HEK293T (cell line): ENCODE measurements at places on chromosomes 5 and 9.
A peak's percentile ranks its signal among the peaks of the same experiment; 100 is the strongest.

- no peak for DNase-seq
These were observed 7.3 kb upstream of the FGF18 start for GRCh38 chr5:171412186-171412585.

- peak; percentile 24 for DNase-seq
These were observed 29.5 kb downstream of the TGFBI start for GRCh38 chr5:136058039-136058971.

DNA sequence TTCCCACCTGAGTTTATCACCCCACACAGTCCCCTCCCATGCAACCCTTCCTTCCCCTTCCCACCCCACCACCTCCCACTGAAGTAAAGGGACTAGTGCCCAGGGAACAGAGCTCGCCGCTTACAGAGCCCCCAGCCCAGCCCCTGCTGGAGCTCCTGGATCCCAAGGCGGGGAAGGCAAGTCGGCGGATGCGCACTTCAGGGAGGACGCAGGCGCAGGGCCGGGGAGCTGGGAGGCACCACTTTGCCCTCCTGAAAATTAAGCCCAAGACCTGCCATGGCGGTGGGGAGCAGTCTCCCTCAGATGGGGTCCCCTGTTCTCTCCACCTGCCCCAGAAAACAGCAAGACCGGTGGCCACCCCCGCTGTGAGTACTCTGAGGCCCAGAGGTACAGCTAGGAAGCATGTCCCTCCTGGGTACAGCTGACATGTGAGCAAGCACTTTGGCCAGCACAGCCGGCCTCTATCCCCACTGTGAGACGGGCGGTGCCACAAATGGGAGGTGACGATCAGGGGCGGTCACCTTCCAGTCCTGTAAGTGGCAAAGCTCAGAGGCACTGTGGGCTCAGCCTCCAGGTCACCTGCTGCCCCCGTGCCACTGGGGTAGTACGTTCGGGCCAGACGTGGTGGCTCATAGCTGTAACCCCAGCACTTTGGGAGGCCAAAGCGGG is 45.9 kb downstream of the COL23A1 start:
- DNase-seq, result no peak

GRCh38 chr9:69964446-69964845 is 79.2 kb upstream of the MAMDC2 start:
- no peak for DNase-seq

DNA sequence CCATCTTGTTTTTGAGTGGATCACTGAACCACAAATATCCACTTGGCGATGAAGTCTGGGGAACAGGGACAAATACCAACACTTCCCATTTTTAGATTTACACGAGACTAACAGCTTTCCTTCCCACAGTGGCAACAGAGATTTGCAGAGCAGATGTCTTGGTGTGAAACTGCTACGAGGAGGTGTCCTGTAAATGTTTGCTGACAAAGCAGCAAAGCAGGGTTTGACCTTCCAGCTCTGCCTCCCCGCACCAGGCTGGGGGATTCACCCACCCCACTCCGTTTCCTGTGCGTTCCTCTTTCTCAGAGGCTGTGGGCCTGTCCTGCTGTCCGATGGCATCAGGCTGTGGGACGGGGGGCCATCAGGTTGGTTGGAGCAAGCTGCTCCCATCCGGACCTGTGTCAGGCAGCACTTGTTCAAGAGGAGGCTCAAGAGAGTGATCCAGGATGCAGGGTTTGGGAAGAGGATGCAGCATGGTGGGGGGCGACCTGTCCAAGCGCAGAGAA is 693 bp upstream of the RGS3 start:
- DNase-seq, result no peak

DNA sequence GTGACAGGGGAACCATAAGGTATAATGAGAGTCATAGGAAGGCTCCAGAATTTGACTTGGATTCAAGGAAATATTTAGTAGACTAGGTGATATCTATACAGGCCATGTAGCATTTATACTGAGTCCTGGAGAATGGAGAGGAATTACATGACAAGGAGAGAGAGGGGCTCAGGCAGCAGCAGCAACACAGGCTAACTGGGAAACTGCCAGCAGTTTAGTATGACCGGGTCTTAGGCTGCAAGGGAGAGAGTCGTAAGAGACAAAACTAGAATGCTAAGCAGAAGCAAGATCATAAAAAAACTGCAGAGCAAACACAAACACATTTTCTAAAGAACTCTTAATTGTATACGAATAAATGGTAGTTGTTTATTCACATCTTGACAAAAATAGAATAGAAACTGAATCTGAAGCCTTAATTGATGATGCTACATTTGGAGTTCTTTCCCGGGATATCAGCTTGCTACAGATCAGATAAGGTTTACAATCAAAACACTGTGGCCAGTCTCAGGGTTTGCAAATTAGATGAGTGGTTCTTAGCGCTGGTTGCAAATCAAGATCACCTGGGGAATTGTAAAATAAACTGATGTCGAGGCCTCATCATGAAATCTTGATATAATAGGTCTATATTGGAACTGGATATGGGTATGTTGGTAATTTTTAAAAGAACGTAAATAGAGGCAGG is 480.0 kb upstream of the C9orf72 start:
- DNase-seq, result no peak

- DNase-seq, result no peak
These were observed 2.0 kb downstream of the EIF4EBP3 start for GRCh38 chr5:140549237-140550144.

GRCh38 chr5:149264439-149265067 is 7.1 kb upstream of the AFAP1L1 start:
- peak; percentile 39 for DNase-seq

- DNase-seq, result no peak
These were observed 198.9 kb downstream of the NXNL2 start for GRCh38 chr9:88733651-88734421.

GRCh38 chr9:110033869-110034268 is 174.1 kb downstream of the C9orf152 start:
- no peak for DNase-seq

DNA sequence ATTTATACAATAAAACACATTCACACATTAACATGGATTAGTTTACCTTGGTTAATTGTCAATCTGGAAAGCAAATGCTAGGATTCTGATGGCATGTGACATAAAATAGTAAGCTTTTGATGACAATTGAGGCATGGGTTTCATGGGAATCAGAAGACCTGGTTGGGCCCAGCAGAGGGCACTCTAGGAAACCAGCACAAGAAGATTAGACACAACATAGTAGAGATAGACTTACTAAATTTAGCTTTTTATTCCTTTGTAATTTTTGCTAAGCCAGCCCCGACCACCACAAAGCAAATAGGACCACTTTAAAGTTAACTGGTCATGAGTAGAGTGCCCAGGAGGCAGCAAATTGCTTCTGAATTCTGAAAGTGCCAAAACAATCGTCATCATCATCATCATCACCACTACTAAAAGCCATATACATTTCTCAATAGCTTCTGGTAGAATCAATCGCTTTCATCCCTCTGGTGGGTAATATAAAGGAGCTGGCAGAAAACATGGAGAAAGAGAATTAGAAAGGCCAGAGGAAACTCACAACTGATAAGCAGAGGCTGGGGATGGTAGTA is 163.2 kb downstream of the ARRDC3 start:
- peak; percentile 28 for DNase-seq

DNA sequence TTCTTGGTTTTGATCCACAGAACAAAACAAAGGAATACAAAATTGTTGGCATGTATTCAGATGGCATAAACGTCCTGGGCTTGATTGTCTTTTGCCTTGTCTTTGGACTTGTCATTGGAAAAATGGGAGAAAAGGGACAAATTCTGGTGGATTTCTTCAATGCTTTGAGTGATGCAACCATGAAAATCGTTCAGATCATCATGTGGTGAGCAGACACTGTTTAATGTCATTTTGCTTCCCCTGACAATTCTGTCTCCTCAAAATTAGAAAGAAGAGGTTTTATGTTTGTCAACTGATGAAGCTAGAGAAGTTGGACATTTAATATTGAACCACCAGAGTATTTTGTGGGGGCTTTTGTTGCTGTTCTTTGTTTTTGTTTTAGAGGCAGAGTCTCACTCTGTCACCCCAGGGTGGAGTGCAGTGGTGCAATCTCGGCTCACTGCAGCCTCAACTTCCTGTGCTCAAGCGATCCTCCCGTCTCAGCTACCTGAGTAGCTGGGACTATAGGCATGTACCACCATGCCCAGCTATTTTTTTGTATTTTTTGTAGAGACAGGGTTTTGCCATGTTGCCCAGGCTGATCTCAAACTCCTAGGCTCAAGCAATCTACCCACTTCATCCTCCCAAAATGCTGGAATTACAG is 82.0 kb downstream of the SLC1A1 start:
- DNase-seq, result no peak

GRCh38 chr9:107684224-107684623 is 194.7 kb upstream of the KLF4 start:
- no peak for DNase-seq

GRCh38 chr5:173327084-173327947 is 898 bp downstream of the STC2 start:
- peak; percentile 39 for DNase-seq

- peak; percentile 86 for DNase-seq
These were observed at the start of gene CCDC112 for GRCh38 chr5:115296124-115297022. Gene CCDC112, minus strand, starts transcription at chr5:115296654. Its CDS starts 111 bp downstream, at chr5:115296543.

DNA sequence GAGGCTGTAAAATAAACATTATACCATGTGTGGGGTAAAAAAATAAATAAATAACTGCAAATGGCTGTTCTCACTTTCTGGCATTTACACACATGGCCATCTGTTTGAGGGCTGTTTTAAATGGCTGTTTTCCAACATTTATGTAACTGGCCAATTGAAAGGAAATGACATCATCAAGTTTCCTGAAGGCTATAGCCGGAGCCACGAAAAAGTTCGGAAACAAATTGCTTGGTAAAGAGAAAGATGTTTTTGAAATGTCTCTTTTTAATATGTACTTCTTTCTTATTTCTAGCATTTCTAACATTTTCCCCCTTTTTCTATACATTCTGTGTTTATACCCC is 95.4 kb upstream of the DAB2 start:
- DNase-seq, result no peak

GRCh38 chr9:134099123-134099761 is 31.4 kb upstream of the BRD3 start:
- peak; percentile 69 for DNase-seq

- no peak for DNase-seq
These were observed 55.8 kb upstream of the ACTBL2 start for GRCh38 chr5:57538341-57538955.

DNA sequence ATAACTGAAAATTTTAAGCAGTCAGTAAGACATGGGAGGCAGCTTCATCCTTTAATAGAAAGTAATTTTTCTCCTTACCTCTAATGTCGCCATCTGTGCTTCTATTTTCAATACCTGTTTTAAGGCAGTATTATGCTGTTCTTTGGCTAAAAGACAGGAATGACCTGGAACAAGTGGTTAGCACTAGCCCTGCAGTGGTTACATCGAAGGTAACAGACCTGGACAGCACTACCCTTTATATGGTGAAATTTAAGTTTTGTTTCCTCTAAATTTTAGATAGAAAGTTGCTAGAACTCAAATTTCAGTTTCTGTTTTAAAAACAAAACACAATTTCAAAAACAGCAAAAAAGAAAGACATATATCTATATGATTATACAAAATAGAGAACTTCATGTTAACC is 534.1 kb upstream of the CDH6 start:
- DNase-seq, result no peak

- DNase-seq, result no peak
These were observed 51.2 kb upstream of the PALM2AKAP2 start for GRCh38 chr9:109728686-109729300.

DNA sequence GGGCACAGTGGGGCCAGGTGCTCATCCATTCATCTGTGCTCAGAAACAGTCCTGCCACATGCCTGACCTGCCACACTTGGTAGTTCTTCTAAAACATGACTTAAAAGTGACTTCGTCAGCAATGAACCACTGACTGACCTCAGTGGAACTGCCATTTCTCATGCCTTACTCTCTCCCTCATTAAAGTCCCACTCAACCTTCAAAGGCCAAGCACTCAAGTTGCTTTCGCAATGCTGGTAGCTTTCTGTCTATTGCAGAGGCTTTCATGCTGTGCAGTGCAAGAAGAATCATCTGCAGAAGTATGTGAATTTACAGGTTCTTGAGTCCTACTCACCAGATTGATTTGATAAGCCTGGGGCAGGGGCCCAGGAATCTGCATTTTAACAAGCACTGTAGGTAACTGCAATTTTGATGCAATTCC is 23.9 kb downstream of the B4GALT1 start:
- DNase-seq, result no peak

DNA sequence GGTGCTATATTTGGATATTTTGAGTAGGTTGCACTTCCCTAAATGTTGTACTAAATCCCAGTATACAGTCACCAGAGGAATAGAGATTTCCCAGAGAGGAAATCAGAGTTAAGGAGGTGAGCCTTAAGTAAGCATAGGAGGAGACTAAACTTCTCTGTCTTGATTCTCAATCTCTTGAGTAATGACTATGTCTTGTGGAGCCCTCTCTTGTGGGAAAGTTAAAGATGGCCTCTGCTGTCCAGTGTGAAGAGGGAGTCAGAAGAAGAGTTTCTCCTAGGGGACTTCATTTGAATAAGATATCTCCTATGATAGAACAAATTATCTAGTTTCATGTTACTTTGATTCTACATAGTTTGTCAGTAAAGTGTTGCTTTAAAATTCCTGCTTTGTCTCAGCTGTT is 502.5 kb downstream of the PDE4D start:
- no peak for DNase-seq

DNA sequence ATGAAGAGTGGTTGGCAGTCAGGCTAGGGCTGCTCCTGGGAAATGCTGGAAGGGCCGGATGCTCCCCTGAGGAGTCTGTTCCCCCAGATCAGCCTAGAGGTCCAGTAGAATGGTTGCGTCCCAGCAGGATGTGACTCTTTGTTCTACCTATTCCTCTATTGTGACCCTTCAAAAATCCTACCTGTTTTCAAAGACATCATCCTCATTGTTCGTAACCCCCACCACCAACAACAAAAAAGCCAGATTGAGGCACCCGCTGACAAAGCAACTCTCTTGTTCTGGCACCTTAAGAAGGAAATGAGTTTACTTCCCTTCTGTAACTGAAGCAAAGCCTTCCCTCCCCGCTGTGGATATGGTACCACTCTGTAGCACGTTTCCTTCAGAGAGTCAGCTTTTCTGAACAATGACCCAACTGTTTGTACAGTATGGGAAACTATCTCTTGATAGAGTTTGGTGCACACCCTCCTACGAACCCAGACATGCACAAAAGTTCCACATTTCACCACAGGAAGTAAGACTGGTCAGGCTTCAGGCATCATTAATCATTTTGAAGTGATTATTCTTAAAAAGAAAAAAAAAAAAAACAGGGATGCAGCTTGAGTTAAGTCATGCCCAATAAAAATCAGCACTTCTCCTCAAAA is 207.2 kb downstream of the ENC1 start:
- no peak for DNase-seq

GRCh38 chr9:110251212-110251611 is 5.1 kb downstream of the TXN start:
- no peak for DNase-seq

DNA sequence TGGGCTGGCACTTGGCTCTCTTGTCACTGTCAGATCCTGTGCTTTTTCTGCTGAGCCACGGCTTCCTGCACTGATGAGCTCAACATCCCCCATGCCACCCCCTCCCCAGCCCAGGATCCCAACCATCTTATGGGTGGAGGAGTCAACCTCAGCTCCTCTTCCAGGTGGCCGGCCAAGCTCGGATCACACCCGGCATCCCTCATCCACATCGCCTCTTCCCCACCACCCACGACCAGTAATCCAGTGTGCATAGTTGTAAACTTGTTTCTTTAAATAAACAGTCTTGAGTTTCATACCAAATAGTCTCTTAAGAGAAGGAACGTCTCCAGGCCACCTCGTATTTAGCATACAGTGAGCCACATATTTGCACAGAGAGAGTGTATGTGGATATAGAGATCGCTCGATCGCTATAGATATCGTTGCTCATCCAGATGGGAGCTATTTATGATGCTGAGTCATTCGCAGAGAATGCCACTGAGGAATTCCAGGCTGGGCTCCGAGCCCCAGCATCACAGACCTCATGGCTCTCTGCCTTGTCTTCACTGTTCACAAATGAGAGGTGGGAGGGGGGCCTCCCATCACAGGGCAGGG is 61.8 kb upstream of the CPLX2 start:
- DNase-seq, result no peak
